Aorta (tissue), 5 donors: ENCODE measurements at places on chromosomes 1 and 21.

DNA sequence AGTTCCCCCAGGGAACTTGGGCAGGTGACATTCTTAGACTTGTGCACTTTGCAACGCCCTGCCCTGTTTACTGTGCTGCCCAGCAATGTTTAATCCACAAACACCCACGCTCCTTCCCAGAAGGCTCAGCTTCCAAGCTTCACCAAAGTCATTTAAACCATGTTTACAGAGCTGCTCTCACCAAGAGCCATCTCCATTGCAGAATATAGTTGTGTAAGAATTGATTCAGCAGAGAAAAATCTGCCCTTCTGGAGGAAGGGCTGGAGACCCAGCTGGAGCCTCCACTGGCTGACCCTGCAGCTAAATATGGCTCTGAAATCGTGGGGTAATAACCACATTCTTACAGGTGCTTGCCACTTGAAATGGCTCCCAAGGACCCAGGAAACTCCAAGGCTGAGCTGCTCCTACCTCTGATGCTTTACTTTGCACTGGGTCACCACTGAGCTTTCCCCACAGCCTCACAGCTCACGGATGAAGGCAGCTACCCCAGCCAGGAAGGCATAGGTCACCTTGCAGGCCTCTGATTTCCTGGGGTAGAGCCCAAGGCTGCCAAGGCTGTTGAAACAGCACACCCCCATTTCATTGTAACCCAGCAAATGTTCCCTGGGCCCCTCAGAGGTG lies 8.7 kb downstream of the CAPN2 start:
- no peak for DNase-seq

DNA sequence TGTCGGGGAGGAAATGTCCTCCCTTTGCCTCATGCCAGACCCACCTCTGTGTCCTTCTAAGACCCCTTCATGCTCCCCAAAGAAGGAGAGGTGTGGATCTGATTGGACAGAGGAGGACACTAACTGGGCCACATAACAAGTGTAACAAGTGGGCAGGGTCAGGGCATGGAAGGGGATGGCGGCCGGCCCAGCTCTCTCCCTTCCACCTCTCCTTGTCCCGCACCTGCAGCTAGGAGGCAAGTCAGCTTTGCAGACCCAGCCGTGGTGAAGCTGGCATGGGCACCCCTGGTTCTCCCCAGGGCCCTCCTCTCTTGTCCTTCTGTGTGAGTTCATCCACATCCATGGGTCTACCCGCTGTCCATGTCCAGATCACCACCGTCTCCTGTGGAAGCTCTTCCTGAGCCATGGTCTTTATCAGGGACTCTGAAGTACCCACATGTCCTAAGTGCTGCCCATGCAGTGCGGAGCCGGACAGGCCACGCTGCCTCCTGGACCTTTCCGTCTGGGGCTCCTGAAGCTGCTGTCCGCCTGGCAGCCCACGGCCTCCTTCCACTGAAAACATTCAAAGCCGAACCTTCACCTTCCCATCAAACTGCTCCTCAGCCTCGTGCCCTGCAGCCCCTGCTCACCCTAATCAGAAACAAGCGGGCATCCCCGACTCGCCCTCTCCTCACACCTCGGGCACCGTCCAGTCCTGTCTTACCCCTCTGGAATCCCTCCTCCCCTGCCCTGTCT lies 460.5 kb downstream of the PTPRU start:
- DNase-seq = no peak

- DNase-seq = no peak
Observed at GRCh38 chr1:234505769-234506102, 26.8 kb upstream of the TARBP1 start.

GRCh38 chr21:42565206-42565810 lies 51.7 kb downstream of the SLC37A1 start:
- peak; percentile 24 for DNase-seq

DNA sequence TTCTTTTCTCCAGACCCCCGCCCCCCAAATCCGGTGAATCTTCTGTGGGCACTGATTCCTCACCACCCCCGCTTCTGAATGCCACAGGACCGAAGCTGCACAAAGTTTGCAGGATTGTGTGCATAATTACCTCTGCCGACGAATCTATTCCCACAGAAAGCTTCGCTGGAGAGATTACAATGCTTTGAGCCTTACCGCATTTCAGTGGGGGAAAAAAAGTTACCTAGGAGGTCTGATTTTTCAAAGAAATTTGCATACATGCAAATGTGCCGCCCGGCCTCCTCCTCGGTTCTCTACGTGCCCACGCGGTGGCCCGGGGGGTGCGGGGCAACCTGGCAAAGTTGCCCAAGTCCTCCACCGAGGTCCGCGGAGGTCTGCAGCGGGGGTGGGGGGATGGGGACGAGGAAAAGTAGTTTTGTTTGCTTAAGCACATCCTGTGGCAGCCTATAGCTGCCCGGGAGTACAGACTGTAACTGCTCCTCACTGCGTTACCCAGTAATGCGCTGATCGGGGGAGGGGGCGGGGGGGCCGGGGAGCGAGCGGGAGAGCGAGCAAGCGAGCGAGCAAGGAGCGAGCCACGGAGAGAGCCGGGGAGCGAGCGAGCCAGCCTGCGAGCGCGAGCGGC lies 563 bp upstream of the NFIA start:
- peak; percentile 79 for DNase-seq

GRCh38 chr1:210236840-210237409 lies 4.3 kb downstream of the SERTAD4 start:
- peak; percentile 88 for DNase-seq

DNA sequence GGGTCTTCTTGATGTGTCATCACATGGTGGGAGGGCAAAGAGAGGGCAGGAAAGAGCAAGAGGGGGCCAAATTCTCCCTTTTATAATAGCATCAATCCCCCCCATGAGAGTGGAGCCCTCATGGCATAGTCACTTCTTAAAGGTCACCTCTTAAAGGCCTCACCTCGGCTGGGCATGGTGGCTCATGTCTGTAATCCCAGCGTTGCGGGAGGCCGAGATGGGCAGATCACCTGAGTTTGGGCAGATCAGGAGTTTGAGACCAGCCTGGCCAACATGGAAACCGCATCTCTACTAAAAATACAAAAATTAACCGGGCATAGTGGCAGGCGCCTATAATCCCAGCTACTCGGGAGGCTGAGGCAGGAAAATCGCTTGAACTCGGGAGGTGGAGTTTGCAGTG lies 170.1 kb downstream of the PGBD5 start:
- DNase-seq = no peak
